Type B pancreatic cell (in vitro differentiated cells): ENCODE measurements at places on chromosomes 6 and 20. TPM values are rescaled to one million over a fixed set of nuclear protein-coding genes. Genes with fewer than 3 reads are reported as not detected.
A peak's percentile ranks its signal among the peaks of the same experiment; 100 is the strongest.

The MYLK4 gene
- total RNA-seq = 0.29 and 0.65 TPM in 2 replicates

The C6orf132 gene
- 22.9 and 56.4 TPM in 2 replicates for total RNA-seq

The TNNC2 gene
- total RNA-seq = 2.1 TPM in 1 of 2 replicates, not detected in the other

The ACTR5 gene
- total RNA-seq = 5.7 and 9.1 TPM in 2 replicates

The EYA2 gene
- 8.1 and 8.4 TPM in 2 replicates for total RNA-seq

The PAQR8 gene
- 17.6 and 21.2 TPM in 2 replicates for total RNA-seq

The TAP1 gene
- total RNA-seq = 16.7 and 38.4 TPM in 2 replicates

The RAET1E gene
- 1.2 TPM in 1 of 2 replicates, not detected in the other for total RNA-seq

The HDGFL1 gene
- not detected in 2 replicates for total RNA-seq

The MDN1 gene
- 36.7 and 43.1 TPM in 2 replicates for total RNA-seq

GRCh38 chr6:4296552-4296951 lies 161.2 kb upstream of the ECI2 start:
- H3K27ac ChIP-seq = no peak overlapping the region
- no peaks in the 10 kb centered on the region for H3K36me3 ChIP-seq
- no peak overlapping the region for H3K4me3 ChIP-seq
- peaks cover 3% of the 10 kb centered on the region for H3K4me1 ChIP-seq
- DNase-seq = no peak

- no peaks in the 10 kb centered on the region for H3K27me3 ChIP-seq
- H3K4me1 ChIP-seq = peaks cover 4% of the 10 kb centered on the region
- H3K36me3 ChIP-seq = peaks cover 42% of the 10 kb centered on the region
- H3K4me3 ChIP-seq = no peak overlapping the region
Observed at GRCh38 chr20:21371193-21371592, 26.1 kb downstream of the NKX2-4 start.

GRCh38 chr20:19212469-19212815 lies at the start of gene SLC24A3:
Gene SLC24A3 (plus strand): TSS chr20:19212642.
- no peaks in the 10 kb centered on the region for H3K36me3 ChIP-seq
- peak within 1 kb of the TSS; percentile 48 for H3K27ac ChIP-seq
- H3K4me3 ChIP-seq = peak within 1 kb of the TSS; percentile 84
- H3K27me3 ChIP-seq = peaks cover 45% of the 10 kb centered on the region
- peaks cover 12% of the 10 kb centered on the region for H3K4me1 ChIP-seq

GRCh38 chr6:17212546-17213371 lies 68.4 kb upstream of the RBM24 start:
- DNase-seq = peak; percentile 71
- H3K27me3 ChIP-seq = no peaks in the 10 kb centered on the region
- H3K36me3 ChIP-seq = no peaks in the 10 kb centered on the region
- H3K27ac ChIP-seq = peak overlapping the region; percentile 2
- H3K4me1 ChIP-seq = peaks cover 11% of the 10 kb centered on the region

DNA sequence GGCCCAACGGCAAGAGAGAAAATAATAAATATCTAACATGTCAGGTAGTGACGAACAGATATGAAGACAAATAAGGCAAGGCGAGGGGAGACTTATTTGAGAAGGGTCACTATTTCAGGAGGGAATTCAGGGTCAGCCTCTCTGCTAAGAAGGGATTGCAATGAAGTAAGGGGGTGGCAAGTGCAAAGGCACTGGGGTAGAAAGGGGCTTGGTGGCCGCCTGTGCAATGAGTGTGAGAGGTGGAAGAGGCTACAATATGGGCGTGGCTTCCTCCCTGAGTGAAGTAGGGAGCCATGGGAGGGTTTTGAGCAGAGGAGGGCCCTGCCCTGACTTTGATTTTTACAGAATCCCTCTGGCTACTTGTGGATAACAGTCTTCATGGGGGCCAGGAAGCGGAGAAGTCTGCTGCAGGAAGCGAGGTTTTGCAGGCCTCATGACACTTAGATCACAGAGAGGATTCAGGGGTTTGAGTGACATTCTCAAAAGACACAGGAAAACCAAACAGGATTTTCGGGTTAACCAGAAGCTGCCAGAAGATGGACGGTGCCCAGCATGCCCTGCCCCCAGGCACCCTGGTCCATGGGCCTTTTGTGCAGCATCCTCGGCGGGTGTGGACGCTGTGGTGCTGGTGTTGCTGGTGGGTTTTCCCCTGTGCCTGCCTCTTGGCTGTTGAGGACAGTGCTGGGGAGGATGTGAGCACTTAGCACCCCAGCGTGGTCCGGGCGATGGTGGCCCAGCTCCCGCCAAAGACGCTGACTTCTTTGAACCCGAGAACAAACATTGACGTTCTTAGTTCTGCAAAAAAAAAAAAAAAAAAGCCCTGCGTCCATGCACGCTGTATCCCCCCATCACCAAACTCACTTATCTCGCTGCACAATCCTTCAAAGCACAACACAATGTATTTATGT lies 124.2 kb upstream of the PTPN1 start:
- H3K4me1 ChIP-seq = peaks cover 47% of the 10 kb centered on the region
- peak overlapping the region; percentile 49 for H3K27ac ChIP-seq
- no peak for DNase-seq
- H3K4me3 ChIP-seq = peak overlapping the region; percentile 30

DNA sequence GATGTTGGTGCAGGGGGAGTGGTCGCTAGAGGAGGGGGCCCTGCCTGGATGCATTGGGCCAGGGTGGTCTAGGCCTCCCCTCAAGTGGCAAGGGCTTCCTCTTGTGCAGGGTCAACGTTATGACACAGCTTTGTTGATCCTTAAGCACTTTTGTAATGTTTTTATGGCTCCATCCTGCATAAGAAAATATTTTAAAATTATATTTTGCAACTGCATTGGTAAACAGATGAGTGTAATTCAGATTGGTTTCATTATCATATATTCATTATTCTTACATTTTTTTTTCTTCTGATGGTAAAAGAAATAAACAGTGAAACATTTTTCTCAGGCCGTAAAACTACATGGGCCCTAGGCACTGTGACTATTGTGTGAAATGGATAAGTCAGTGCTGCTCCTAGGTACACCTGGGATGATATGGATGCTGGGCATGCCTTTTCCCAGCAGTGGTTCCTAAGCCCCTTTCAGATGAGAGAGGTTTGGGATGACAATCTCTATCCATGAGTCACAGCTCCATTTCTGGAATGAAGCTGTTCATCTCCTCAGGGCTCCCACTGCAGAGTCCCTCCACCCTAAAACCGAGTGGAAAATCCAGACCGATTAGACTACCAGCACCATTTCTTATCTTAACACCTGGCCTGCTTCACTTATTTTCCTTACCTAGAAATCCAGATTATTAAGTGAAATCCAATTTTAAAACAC lies 5.8 kb upstream of the SIM1 start:
- peaks cover 8% of the 10 kb centered on the region for H3K4me1 ChIP-seq
- H3K36me3 ChIP-seq = no peaks in the 10 kb centered on the region
- peaks cover 89% of the 10 kb centered on the region for H3K27me3 ChIP-seq
- DNase-seq = no peak

- H3K4me3 ChIP-seq = peak overlapping the region; percentile 18
- no peaks in the 10 kb centered on the region for H3K27me3 ChIP-seq
- H3K27ac ChIP-seq = peak overlapping the region; percentile 76
Observed at GRCh38 chr6:108684771-108685329, 124.1 kb downstream of the FOXO3 start.

DNA sequence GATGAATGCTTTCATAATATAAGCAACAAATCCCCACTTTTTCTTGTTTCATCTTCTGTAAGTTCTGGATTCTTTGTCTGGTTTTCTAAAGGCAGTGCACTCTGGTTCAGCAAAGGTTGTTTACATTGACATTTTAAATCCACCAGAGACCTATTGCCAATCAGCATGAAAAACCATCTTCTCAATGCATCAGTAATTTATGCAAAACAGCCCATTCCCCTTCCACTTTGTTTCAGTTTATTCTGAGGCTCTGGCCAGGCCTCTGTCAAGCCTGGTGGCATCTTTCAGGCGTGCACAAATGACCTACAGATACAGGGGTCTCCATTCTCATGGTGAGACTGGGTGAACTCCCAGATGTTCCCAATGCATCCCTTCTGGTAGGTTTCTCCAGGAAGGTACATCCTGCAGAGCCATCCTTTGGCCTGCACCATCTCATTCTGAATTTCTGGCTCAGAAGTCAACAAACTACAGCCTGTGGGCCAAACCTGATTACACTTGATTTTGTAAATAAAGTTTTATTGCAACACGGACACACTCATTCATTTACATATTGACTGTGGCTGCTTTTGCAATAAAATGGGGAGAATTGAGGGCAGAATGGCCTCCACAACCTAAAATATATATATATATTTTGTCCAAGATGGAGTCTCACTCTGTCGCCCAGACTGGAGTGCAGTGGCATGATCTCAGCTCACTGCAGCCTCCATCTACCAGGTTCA lies 405.4 kb downstream of the PREX1 start:
- no peak for DNase-seq
- no peak overlapping the region for H3K27ac ChIP-seq
- H3K27me3 ChIP-seq = peaks cover 13% of the 10 kb centered on the region

DNA sequence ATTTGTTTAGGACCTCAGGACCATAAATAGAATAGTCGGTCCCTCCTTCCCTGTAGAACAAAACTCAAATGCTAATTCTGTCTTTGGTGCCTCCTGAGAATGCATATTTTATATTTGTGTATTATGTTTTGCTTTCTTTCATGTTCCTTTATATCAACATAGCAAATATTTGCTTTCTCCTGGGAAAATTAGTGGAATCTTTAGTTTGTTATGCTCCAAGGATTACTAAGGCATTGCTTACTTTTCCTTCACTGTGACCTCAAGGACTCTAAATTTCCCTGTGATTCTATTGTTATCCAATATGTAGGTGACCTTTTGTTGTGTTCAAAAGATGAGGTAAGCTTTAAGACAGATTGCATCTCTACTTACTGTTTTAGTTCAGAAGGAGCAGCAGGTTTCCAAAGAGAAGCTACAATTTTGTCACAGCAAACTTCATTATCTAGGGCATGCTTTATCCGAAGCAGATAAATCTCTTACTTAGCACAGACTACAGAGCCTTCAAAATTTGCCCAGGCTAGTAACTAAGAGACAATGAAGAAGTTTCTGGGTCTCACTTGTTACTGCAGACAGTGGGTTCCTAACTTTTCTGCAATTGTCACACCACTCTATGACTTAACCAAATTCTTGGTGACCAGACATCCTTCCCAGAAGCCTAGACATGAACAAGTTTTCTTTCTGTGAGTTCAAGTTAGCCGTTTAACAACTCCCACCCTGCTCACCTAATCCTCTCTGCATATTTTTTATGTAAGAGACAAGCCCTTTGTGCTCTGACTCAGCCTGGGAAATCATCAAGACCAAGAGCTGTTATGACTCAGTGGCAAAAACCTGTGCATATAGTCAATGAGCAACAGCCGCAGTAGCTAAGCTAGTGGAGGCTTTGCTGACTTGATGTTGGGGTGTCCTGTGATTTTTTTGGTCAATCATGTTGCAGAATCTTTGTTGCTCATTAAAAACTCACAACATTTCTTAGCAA lies 378.8 kb downstream of the QKI start:
- H3K4me1 ChIP-seq = no peaks in the 10 kb centered on the region
- H3K27me3 ChIP-seq = no peaks in the 10 kb centered on the region
- no peaks in the 10 kb centered on the region for H3K36me3 ChIP-seq
- DNase-seq = no peak

DNA sequence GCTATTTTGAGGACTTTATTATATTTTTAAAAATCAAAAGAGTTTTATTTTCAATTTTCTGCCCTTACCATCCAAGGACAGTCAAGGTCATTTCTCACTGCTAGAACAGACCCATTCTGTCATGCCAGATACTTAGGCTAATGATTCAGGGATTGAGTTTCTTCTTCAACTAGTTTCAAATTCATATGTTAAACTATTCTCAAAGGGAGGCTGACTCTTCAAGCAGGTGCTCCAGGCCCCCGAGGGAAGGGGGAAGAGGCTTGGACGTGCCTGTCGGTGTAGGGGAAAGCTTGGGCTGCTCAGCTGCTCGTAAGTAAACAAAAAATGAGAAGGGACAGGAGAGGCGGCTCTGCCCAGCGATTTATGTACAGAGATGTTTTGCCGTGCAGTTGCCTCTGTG lies 69.4 kb upstream of the MYLIP start:
- H3K27me3 ChIP-seq = no peaks in the 10 kb centered on the region
- no peak overlapping the region for H3K27ac ChIP-seq
- no peaks in the 10 kb centered on the region for H3K36me3 ChIP-seq

GRCh38 chr6:111530667-111531066 lies 47.6 kb upstream of the REV3L start:
- no peaks in the 10 kb centered on the region for H3K27me3 ChIP-seq
- no peak for DNase-seq
- H3K4me3 ChIP-seq = no peak overlapping the region
- no peak overlapping the region for H3K27ac ChIP-seq
- peaks cover 12% of the 10 kb centered on the region for H3K36me3 ChIP-seq

DNA sequence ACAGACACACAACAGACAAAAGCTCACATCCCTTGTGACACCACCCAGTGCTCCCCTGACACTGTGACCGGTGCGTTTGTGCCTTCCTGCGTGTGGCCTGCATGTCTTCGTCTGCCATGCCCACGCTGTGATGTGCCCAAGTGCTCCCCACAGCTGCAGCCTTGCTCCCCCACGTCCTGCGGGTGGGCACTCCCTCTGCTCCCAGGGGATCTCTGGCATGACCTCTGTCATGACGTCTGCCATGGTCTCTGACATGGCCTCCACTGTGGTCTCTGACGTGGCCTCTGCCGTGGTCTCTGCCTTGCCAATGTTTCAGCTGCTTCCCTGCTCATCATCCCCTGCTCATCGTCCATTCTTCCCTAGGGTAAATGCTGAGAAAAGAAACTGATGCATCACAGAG lies 200.9 kb downstream of the DLL1 start:
- peaks cover 12% of the 10 kb centered on the region for H3K27me3 ChIP-seq
- H3K4me3 ChIP-seq = no peak overlapping the region
- H3K36me3 ChIP-seq = no peaks in the 10 kb centered on the region
- no peak for DNase-seq
- H3K4me1 ChIP-seq = peaks cover 4% of the 10 kb centered on the region

GRCh38 chr6:18277237-18278006 lies 13.1 kb upstream of the DEK start:
- no peak for DNase-seq
- H3K4me3 ChIP-seq = peak overlapping the region; percentile 87
- no peaks in the 10 kb centered on the region for H3K36me3 ChIP-seq
- peaks cover 11% of the 10 kb centered on the region for H3K4me1 ChIP-seq
- H3K27me3 ChIP-seq = peaks cover 50% of the 10 kb centered on the region
- H3K27ac ChIP-seq = no peak overlapping the region

DNA sequence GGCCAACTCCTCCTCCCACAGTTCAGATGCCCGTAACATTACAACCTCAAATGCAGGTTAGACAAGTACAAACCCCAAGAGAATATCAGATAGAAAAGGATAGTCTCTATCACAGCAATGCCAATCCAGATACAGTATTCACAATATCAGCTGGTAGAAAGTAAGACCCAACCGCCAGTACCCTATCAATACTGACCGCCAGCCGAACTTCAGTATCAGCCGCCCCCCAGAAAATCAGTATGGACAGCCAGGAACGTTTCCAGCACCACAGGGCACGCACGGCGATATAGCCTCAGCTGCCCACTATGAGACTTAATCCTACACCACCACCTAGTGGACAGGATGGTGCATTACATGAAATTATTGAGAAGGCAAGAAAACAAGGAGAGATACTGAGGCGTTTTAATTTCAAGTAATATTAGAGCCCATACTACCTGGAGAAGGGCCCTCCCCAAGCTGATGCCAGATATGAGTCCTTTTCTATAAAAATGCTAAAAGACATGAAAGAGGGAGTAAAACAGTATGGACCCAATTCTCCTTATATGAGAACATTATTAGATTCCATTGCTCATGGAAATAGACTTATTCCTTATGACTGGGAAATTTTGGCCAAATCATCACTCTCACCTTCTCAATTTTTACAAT lies 17.6 kb upstream of the EIF2S2 start:
- peak overlapping the region; percentile 24 for H3K4me3 ChIP-seq
- no peak for DNase-seq
- peaks cover 22% of the 10 kb centered on the region for H3K4me1 ChIP-seq
- no peaks in the 10 kb centered on the region for H3K36me3 ChIP-seq
